ENCODE measurements at places on chromosomes 1 and 21. TPM values are rescaled to one million over a fixed set of nuclear protein-coding genes. Genes with fewer than 3 reads are reported as not detected.
A peak's percentile ranks its signal among the peaks of the same experiment; 100 is the strongest.

Gene WNT2B
- total RNA-seq: 15.4 TPM

- no peak for DNase-seq
- no peaks in the 10 kb centered on the region for H3K4me1 ChIP-seq
- H3K27me3 ChIP-seq: no peaks in the 10 kb centered on the region
These were observed 8.7 kb downstream of the CDCA8 start for GRCh38 chr1:37701051-37701450.

Gene PTGS2
- total RNA-seq: 12.7 TPM

DNA sequence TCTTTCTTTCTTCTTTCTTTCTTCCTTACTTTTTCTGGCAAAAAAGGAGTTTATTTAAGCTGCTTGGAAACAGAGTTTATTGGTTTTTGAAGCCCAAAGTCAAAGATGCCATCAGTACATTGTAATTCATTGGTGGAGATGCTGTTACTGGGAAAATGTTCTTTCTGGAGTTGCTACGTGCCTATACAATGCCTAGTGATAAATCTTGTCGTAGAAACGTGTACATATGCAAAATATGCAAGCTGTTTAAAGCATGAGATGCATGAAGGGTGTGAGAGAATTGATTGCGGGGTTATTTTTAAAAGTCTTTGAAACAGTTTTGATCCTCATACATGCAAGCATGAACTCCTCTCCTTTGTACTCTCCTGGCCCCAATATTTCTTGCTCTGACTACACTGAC, 1060.6 kb upstream of the NCAM2 start:
- H3K36me3 ChIP-seq: no peaks in the 10 kb centered on the region
- no peaks in the 10 kb centered on the region for H3K27me3 ChIP-seq
- DNase-seq: no peak
- no peak overlapping the region for H3K4me3 ChIP-seq
- no peaks in the 10 kb centered on the region for H3K4me1 ChIP-seq

Gene DYRK3
- 6.8 TPM for total RNA-seq

Gene GORAB
- total RNA-seq: 16.7 TPM

GRCh38 chr1:21756393-21757089, 26.4 kb downstream of the USP48 start:
- H3K4me1 ChIP-seq: peaks cover 6% of the 10 kb centered on the region
- H3K36me3 ChIP-seq: peaks cover 24% of the 10 kb centered on the region
- no peak for DNase-seq
- H3K4me3 ChIP-seq: no peak overlapping the region
- no peaks in the 10 kb centered on the region for H3K27me3 ChIP-seq

- no peak overlapping the region for H3K4me3 ChIP-seq
- no peaks in the 10 kb centered on the region for H3K36me3 ChIP-seq
- peaks cover 5% of the 10 kb centered on the region for H3K4me1 ChIP-seq
- no peak overlapping the region for H3K27ac ChIP-seq
- no peak for DNase-seq
These were observed 25.1 kb downstream of the SYNJ1 start for GRCh38 chr21:32702702-32703101.

Gene CHML
- total RNA-seq: 12.4 TPM

DNA sequence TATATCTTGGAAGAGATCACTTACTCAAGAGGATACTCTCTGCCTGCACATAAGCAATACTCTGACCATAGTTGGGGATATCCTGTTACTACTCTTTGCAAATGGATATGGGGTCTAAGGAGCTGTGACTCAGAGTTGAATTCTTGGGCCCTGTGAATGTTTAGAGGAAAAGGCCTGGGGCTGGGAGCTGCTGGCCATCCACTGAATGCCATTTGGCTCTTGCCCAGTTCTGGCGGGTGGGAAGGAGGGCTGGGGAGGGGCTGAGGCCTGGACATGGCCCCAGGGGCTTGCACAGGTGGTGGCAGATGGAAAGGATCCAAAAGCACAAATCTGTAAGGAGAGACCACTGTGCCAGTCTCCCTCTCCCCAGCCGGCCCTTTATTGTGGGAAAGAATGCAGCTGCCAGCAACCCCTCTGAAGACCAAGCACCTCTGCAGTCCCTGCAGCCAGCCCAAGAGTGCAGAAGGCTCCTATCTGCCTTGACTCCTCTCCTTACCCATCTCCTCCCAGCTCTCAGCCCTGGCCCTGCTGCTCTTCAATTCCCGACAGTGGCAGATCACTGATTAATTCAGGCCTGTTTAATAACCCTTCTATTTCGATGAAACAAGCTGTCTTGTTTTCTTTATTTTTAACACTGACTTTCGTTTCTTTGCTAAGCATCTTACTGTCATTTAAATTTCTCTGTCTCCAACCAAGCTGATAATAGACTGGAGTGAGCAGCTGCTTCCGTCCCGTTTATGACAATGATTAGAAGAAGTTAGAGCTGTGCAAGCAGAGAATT, 12.1 kb downstream of the PLXNA2 start:
- no peak for DNase-seq
- no peaks in the 10 kb centered on the region for H3K36me3 ChIP-seq
- peak overlapping the region; percentile 72 for H3K27ac ChIP-seq
- no peak overlapping the region for H3K4me3 ChIP-seq

Gene TSACC
- not detected for total RNA-seq

DNA sequence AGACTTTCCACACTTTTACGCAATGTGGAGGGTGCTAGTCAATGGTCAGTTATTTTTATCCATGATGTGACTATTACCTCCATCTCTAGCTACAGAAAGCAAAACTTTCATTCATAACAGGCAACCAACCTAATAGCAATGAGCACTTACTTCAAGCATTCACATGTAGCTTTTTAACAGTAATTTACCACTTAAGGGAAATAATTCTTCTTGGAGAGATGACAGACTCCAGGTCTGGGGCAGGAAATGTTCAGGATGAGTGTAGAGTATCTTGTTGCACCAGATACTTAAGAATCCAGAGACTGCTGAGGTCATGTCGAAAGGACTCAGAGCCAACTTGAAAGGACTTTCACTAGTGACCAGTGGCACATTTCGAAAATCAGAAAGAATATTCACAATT, 347.6 kb downstream of the CHRM3 start:
- no peak for DNase-seq
- H3K27ac ChIP-seq: no peak overlapping the region
- no peaks in the 10 kb centered on the region for H3K36me3 ChIP-seq
- H3K27me3 ChIP-seq: no peaks in the 10 kb centered on the region

- H3K27ac ChIP-seq: no peak overlapping the region
- H3K4me3 ChIP-seq: no peak overlapping the region
- no peak for DNase-seq
- no peaks in the 10 kb centered on the region for H3K36me3 ChIP-seq
These were observed 8.5 kb upstream of the EXO1 start for GRCh38 chr1:241839369-241839979.

GRCh38 chr1:154698320-154699096, 90.5 kb upstream of the ADAR start:
- H3K27ac ChIP-seq: no peak overlapping the region
- no peaks in the 10 kb centered on the region for H3K4me1 ChIP-seq
- no peak for DNase-seq
- H3K36me3 ChIP-seq: no peaks in the 10 kb centered on the region
- no peak overlapping the region for H3K4me3 ChIP-seq
- H3K27me3 ChIP-seq: no peaks in the 10 kb centered on the region

Gene MEX3A
- total RNA-seq: not detected

DNA sequence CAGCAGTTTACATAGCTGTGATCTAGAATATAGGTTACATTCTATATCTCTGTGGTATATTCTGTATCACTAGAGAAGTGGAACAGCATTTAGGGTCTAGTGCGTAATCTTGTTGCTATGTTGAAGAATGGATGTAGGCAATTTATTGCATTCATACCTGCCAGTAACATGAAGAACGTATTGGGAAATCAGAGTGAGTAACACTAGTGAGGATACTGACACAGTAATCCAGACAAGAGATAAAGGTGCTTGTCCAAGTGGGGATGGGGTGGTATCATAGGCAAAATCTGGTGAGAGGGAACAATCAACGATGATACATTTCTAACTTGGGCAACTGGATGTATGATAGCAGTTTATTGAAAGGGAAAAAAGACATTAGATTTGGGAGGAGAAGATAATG, 9.8 kb downstream of the PPP2R5A start:
- no peak overlapping the region for H3K4me3 ChIP-seq
- peaks cover 54% of the 10 kb centered on the region for H3K4me1 ChIP-seq
- no peaks in the 10 kb centered on the region for H3K27me3 ChIP-seq

GRCh38 chr1:235014756-235015155, 113.9 kb downstream of the TOMM20 start:
- H3K36me3 ChIP-seq: no peaks in the 10 kb centered on the region
- H3K27ac ChIP-seq: no peak overlapping the region
- H3K4me1 ChIP-seq: no peaks in the 10 kb centered on the region
- no peak overlapping the region for H3K4me3 ChIP-seq

GRCh38 chr1:74324684-74325448, 89.7 kb downstream of the TNNI3K start:
- peaks cover 20% of the 10 kb centered on the region for H3K4me1 ChIP-seq
- no peaks in the 10 kb centered on the region for H3K27me3 ChIP-seq
- no peaks in the 10 kb centered on the region for H3K36me3 ChIP-seq
- H3K27ac ChIP-seq: no peak overlapping the region
- H3K4me3 ChIP-seq: no peak overlapping the region
- no peak for DNase-seq

- no peaks in the 10 kb centered on the region for H3K36me3 ChIP-seq
- H3K4me3 ChIP-seq: no peak overlapping the region
- no peak for DNase-seq
- peak overlapping the region; percentile 64 for H3K27ac ChIP-seq
- H3K4me1 ChIP-seq: peaks cover 62% of the 10 kb centered on the region
These were observed 55.7 kb downstream of the CAPZB start for GRCh38 chr1:19429611-19430010.

- no peak overlapping the region for H3K27ac ChIP-seq
- no peaks in the 10 kb centered on the region for H3K27me3 ChIP-seq
- no peak overlapping the region for H3K4me3 ChIP-seq
- no peak for DNase-seq
These were observed 18.4 kb upstream of the REG4 start for GRCh38 chr1:119829625-119830024.

DNA sequence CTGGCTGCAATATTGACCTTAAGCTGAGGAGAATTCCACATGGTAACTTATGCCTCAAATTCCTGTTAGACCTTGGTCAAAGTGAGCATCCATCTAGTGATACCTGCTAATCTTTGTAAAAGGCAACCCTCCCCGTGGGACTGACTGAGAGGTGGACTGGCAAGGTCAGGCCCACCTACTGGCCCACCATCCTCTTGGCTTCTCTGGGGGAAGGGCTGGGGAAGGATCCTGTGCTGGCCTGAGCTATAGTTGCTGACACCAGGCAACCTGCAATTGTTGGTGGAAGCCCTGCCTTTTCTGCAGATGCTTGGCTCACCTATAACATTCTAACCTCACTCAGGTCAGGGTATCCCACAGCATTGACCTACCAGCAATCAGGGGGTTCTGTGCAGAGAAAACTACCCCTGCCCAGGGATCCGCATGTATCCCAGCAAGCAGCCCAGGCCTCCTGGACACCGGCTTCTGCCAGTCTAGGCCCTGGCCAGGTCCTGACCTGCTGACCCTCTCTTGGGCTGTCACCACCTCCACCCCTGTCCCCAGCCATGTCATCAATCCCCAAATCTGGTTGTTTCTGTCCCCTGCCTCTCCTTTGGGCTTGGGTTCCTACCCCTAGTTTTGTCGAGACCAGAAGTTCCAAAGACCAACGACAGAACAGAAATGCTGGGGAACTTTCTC, 108.1 kb upstream of the EDN2 start:
- no peak overlapping the region for H3K27ac ChIP-seq
- H3K36me3 ChIP-seq: no peaks in the 10 kb centered on the region
- no peaks in the 10 kb centered on the region for H3K4me1 ChIP-seq
- no peaks in the 10 kb centered on the region for H3K27me3 ChIP-seq
- DNase-seq: no peak

DNA sequence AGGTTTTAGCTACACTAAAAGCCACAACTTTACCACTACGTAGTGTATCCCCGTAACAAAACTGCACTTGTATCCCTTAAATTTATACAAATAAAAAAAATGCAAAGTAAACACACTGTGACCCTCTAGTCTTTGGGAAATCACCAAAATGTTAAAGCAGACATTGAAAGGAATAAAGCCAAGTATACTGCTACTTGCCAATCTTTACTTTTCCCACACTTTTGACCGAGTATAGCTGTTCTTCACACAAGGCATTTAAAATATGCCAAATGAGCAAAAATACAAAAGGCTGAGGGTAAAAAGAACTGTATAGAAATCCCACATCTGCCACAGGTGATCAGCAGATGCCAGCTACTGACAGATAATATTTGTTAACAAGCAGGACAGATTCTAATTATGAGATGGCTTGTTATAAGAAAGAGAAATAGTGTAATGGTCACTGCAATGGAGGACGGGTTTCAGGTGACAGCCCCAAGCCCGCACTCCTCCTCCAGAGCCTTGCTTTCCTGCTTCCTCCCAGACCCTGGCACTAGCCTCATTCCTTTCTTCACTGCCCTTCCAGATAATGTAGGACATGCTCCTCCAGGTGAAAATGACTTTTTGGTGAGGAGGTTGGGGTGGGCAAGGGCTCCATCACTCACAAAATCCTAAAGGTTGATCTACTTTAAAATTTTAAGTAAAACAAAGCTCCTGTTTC, 18.1 kb downstream of the KCNT2 start:
- no peaks in the 10 kb centered on the region for H3K4me1 ChIP-seq
- H3K27me3 ChIP-seq: no peaks in the 10 kb centered on the region
- no peak overlapping the region for H3K4me3 ChIP-seq
- no peak for DNase-seq

GRCh38 chr1:212070720-212071302, 35.3 kb downstream of the DTL start:
- DNase-seq: no peak
- no peaks in the 10 kb centered on the region for H3K4me1 ChIP-seq
- no peak overlapping the region for H3K4me3 ChIP-seq
- no peaks in the 10 kb centered on the region for H3K36me3 ChIP-seq
- H3K27ac ChIP-seq: no peak overlapping the region
- H3K27me3 ChIP-seq: no peaks in the 10 kb centered on the region

DNA sequence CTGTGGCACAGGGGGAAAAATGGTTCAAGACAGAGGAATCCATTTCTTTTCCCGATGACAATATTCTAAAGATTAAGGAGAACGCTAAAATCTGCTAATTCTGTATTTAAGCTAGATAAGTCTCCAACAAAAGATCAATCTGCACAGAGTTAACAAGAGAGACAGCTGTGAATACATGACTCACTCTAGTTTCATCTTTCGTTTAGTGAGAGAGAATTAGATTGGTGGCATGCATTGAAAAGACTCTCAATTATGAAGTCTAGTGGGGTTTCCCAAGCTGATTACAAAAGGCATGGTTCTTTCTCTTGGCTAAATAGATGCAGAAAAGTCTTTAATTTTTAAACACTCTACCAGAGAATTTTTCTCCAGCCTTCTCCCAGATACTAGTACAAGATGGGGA, 34.4 kb downstream of the CAPN9 start:
- H3K4me1 ChIP-seq: no peaks in the 10 kb centered on the region

Gene CRNN
- total RNA-seq: not detected

Data from thoracic aorta (tissue), 2 donors.